AG10803 (cell line): ENCODE measurements at places on chromosomes 4 and X.

DNA sequence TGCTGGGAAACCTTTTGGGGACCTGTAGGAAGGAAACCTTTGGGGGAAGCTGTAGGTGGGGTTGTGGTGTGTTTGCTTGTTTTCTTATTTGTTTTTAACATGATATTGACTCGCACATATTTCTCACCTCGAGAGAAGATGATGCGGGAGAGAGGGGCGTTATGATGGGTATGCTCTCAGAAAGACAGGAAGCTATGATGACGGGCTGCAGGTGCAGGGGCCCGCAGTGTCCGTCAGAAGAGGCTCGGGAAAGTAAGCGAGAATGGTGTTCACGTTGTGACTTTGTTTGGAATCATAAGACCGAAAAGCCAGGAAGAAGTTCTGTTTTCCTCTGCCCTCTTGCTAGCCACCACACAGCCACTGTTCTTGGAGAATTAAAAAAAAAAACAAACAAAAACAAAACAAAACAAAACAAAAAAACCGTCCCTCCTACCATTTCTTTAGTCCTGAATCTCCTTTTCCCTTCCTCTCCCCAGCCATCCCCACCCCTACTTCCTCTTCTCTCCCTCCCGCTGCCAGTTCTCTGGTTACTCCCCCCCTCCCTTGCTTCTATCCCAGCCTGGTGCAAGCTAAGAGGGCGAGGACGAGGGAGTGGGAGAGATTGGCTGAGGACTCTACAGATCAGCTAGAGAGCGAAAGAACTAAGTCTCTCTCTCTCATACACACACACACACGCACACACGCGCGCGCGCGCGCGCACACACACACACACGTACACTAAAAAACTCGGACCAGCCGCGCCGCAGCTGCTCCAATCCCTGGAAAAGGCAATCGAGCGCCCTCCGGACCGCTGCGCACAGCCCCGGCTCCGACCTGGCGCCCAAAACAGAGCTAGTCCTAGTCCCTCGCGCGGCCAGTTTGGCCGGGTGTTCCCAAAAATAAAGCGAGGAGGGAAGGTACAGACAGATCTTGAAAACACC lies at the start of gene BMP3:
Gene BMP3 (plus strand): TSS at position 648 of the 920 bp plus-strand sequence. CDS start 577 bp downstream, outside the sequence.
- DNase-seq: peak; percentile 26

DNA sequence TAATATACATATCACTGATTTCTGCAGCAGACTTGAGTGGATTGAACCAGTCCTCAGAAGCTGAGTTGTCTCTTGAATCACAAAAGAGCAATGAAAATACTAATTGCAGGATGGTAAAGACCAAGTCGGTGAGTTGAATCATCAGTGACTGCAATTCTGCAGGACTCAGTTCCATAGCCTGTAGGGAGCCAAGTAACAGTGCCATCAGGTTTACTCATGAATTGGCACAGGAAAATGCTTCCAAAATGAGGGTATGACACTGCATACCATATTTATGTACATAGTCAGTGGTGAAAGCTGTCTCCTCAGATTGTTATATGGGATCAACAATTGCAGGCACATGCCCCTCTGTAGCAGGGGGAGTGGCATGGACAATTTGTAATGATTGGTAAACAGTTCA lies 192.8 kb downstream of the CCNG2 start:
- DNase-seq: peak; percentile 55

DNA sequence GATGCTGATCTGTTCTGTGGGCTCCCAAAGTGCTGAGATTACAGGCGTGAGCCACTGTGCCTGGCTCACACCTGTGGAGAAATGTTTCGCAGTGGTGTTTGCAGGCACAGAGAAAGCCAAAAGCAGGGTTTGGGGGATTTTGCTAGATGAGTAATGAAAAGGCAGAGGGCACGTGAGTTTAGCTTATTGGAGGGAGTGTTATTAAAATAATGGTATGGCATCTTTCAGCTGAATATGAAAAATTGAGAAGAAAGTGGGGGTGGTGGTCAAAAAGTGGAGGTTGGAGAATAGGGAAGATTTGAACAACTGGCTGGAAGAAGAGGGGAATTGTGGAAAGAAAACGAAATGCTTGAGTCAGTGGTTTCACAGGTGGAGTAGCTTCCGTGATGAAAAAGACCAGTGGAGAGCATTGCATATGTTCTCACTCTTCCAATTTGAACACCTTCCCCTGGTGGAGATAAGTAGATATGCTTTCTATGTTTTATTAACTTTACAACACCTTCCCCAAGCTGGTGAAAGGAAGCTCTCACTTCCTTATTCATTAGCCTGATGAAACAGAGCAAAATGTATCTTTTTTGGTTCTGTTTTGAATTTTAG lies 1.1 kb upstream of the CHST7 start:
- no peak for DNase-seq

GRCh38 chr4:123507376-123507775 lies 110.8 kb downstream of the SPRY1 start:
- no peak for DNase-seq

DNA sequence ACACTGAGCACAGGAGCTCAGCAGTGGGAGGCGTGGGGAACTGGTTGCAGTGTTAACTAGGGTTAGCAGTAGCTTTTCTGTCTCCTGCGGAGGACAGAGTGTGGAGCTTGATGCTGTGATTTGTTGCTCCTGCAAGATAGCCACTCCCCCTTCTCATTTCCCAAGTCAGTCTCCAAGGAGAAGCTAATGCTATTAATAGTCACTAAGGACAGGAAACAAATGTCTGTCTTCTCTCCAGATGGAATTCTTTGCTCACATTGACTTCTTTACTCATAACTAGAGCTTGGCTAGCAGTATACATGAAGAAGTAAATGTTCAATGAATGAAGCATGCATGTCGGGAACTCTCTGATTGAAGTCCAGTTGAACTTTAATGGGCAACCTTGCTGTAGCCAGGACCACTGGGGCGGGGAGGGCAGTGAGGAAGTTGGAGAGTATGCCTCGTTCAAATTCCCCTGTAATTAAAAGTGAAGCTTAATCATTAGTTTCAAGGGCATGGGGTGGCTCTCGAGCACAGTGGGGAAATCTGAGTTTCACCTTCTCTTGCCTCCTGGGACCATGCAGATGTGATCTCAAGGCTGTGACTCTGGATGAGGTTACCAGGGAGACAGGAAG lies 156.6 kb upstream of the SCML1 start:
- DNase-seq: peak; percentile 83

GRCh38 chr4:2280531-2281300 lies 18.8 kb upstream of the MXD4 start:
- DNase-seq: no peak

DNA sequence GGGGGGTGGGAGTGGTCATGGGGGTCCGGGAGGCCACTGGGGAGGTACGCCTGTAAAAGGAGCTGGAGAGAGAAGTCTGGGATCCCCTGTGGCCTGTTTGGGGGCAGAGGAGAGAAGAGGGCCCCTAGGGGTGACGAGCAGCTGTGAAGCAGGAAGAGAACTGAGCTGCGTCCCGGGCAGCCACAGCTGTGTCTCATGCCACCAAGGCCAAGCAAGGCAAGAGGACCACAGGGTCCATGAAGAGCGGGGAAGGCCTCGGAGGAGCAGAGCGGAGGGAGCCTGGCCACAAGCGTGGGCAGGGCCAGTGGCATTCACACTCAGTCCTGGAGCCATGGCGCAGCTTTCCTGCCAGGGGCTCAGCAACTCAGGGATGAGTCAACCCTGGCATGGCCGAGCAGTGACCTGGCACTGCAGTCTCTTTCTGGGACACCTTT lies 13.6 kb upstream of the NAT8L start:
- DNase-seq: no peak

DNA sequence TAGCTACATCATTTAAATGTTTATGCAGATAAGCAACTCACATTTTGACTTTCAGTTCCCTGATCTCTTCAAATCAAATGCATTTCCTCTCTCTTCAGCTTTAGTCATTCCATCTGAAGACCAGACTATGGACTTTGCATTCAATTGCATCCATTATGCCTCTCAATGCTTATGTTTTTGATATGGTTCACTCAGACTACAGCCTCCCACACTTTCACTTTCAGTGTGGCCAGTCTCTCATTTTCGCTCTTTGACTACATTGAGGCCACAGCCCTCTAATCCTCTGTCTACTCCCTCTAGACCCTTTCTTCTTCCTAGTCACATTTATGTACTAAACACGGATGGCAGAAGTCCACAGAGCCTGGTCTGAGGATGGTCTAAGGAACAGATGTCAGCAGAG lies 24.5 kb upstream of the VEGFC start:
- no peak for DNase-seq

DNA sequence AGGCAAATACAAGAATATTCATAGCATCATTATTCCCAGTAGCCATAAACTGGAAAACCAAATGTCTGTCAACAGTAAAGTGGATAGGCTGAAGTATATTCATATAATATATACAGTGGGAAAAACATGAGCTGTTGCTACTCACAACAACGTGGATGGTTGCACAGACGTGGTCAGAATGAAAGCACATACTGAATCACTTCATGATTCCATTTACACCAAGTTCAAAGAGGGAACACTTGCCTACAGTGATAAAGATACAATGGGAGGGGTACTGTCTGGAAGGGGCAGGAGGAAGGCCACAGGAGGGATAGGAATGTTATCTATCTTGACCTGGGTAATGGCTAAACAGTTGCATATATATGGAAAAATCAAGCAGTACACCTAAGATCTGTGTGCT lies 25.3 kb downstream of the APBB2 start:
- DNase-seq: no peak

- no peak for DNase-seq
These were observed 10.0 kb upstream of the ELOVL6 start for GRCh38 chr4:110208419-110208818.

- no peak for DNase-seq
These were observed 68.2 kb downstream of the GPC3 start for GRCh38 chrX:133916984-133917722.

DNA sequence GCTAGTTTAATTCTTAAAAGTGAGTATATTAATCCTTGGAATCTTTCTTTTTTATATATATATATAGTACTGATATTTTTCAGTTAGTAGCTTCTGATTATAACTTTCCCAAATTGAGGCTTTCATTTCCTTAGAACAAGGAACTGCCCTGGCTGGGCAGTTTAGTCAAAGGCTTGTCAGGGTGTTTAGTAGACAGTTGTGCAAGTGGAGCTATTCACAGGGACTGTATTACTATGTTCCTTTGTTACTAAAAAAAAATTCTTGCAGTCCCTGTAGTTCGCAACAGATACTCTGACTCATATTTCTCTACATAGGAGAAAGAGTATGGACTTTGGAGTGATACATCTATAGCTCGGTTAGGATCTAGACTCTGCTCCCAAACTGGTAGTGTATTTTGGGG lies 20.8 kb downstream of the USO1 start:
- DNase-seq: peak; percentile 62
